Stimulated activated CD4-positive, alpha-beta T cell treated with anti-CD3 and anti-CD28 coated beads, Interleukin-15, amount 100 ng/mL, for 1 hour (primary cell): ENCODE measurements at places on chromosomes 4 and X.

- no peak for DNase-seq
Measured at GRCh38 chr4:101218894-101219293, 128.4 kb downstream of the PPP3CA start.

DNA sequence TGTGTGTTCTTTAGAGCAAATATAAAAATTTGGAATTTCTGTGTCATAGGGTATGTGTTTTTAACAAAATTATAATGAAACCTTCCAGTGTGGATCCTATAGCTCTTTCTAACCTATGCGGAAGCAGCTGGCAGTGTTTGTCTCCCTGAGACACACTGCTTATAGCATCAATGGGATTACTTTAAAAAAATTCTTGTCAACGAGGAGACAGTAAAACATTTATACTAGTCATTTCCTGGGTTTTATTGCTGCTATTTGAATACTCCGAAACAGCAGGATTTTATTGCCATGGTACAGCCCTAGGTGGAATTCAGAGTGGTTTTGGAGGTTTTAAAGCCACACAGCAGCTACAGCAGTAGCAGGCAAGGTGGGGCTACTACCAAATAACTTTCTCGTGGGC, 145.1 kb upstream of the IL1RAPL2 start:
- no peak for DNase-seq

- no peak for DNase-seq
Measured at GRCh38 chrX:50093625-50094024, 107.2 kb downstream of the AKAP4 start.

DNA sequence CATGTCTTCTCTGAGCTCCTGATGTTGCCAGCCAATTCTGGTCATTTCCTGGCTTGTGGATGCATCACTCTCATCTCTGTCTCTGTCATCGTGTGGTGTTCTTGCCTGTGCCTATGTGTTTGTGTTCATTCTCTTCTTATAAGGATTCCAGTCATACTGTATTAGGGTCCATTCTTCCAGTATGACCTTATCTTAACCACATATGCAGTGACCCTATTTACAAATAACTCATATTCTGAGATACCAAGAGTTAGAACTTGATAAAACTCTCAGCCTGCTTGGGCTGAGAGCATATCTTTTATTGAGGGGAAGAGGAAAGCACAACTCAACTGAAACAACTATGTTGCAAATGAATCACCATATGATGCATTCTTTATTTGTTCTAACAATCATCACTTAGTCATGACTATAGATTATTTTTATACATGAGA, 189.0 kb upstream of the ANXA10 start:
- DNase-seq, result no peak

DNA sequence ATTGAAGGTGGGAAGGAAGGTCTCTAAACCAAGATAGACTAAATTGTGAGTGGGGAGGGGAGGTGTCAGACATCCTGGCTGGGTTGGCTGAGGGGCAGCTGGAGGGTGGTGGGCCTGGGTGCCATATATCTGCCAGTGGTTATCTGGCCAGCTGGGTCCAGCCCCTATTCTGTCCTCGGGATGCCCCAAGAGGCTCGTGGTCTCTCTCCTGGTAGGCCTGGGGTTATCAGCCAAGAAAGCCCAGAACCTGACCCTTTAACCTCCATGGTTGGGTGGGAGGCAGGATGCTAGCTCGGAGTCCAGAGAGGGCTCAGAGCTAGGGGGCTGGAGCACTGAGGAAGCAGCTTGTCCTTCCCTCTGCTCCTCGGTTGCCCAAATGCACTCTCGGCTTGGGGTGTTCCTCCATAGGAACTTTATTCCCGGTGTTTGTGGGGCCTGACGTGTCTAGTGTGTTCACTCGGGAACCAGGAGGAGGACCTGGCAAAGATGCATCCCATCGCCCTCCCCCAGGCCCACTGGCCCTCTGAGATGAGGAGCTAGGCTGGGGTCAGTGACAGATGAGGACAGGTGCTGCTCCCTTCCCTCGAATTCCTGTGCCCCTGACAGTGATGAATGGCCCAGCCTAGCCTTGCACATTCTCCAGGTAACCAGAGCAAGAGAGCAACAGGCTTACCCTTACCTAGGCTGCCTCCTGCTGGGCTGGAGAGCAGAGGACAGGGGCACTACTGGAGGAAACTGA, 5.2 kb upstream of the EFNB1 start:
- no peak for DNase-seq
